ENCODE measurements at places on chromosomes 1 and 21.

DNA sequence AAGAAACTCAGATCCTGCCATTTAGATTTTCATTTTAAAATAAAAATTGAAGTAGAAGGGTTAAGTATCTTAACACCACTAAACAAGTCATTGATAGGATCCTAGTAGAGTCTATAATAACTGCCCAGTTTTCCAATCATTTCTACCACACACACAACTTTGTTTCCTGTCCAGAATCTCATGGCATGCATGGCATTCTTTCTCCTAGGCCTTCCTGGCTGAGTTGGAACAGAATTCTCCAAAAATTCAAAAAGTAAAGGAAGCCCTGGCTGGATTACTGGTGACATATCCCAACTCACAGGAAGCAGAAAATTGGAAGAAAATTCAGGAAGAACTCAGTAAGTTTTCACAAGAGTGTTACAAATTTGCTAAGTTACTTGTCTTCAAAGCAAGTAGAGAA lies 111.4 kb upstream of the BMP8A start:
- no peak for DNase-seq

DNA sequence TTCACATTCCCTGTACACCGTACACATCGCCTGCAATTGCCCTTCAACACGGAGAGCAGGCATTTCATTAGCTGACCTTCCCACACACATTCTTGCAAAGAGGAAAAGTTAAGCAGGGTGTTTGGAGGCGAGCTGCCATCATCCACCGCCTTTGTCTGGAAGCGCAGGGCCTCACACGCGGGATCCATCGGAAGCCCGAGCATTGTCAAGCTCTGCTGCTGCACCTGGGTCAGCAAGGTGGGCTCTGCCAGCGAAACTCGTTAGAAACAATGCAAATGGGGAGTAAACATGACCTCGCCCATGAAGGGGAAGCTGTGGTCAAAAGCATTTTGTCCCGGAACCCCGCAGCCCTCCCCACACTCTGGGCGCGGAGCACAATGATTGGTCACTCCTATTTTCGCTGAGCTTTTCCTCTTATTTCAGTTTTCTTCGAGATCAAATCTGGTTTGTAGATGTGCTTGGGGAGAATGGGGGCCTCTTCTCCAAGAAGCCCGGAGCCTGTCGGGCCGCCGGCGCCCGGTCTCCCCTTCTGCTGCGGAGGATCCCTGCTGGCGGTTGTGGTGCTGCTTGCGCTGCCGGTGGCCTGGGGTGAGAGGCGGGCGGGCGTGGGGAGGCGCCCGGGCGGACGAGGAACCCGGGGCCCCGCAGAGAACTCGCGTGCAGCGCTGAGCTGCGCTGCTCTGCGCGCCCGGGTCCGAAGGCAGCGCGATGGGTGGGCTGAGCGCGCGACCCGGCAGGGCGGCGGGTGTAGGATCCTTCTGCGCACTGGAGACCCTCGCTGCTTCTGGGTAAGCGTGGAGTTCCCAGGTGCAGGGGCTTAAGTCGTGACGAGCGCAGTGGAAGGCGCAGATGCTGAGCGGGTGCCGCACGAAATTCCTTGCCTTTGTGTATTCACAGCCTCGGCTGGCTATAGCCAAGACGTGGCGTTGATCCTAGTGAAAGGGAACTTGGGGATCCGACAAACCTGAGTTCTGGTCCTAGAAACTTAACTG lies at the start of gene CR1:
Gene CR1 (plus strand): TSS at position 357 of the 992 bp plus-strand sequence. CDS start 111 bp downstream, at position 468.
- no peak for DNase-seq

- DNase-seq: peak; percentile 77
These were observed 25.9 kb downstream of the S100A6 start for GRCh38 chr1:153509729-153510354.

- DNase-seq: no peak
These were observed 141.5 kb downstream of the PAPPA2 start for GRCh38 chr1:176604461-176604860.

- DNase-seq: no peak
These were observed 10.0 kb downstream of the WNT3A start for GRCh38 chr1:228016653-228017355.

DNA sequence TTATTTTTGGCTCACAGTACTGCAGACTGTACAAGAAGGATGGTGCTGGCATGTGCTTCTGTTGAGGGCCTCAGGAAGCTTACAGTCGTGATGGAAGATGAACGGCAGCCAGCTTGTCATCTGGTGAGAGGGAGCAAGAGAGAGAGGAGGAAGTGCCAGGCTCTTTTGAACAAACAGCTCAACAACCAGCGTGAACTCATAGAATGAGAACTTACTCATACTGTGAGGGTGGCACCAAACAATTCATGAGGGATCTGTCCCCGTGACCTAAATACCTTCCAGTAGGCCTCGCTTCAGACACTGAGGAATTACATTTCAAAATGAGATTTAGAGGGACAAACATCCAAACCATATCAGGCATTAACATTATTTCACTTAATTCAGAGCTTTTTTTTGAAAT lies 84.7 kb downstream of the PKN2 start:
- no peak for DNase-seq

DNA sequence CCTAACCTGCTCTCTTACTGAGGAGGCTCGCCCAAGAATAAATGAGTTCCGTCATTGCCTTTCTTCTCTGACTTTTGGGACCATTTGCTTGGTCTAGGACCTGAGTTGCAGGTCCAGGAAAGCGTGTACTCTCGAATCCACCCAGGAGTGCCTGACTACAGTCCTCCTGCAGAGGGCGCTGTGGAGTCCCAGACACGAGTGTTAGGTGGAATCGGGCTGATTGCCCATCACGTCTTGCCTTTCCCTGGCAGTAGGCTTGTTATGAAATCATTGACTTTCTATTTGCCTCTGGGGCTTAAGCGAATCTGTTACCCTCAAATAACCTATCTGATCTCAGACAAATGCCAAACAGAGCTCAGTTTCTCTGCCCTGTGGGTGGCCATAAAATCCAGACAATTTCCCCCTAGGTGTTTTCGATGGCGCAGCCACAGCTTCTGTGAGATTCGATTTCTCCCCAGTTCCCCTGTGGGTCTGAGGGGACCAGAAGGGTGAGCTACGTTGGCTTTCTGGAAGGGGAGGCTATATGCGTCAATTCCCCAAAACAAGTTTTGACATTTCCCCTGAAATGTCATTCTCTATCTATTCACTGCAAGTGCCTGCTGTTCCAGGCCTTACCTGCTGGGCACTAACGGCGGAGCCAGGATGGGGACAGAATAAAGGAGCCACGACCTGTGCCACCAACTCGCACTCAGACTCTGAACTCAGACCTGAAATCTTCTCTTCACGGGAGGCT lies at the start of gene IL20:
Gene IL20 (plus strand): TSS at position 685 of the 733 bp plus-strand sequence. CDS start 230 bp downstream, outside the sequence.
- DNase-seq: peak; percentile 100

- no peak for DNase-seq
These were observed 44.5 kb upstream of the OSBPL9 start for GRCh38 chr1:51572365-51572764.

DNA sequence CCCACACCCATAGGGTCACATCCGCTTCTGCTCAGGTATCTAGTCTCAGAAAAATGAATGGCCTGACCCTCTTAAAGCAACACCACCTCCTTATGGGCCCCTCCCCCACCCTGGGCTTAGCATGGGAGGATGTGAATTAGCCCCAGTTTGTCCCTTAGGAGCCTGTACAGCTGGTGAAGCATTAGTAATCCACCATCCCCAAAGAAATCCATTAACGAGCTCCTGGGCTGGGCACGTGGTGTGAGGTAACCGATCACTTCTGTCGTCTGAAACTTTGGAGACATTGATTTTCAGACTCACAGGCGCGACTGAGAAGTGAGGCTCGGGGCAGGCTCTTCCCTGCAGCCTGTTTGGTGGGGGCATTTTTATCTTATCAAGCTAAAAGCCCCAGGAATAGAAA lies 10.5 kb downstream of the RASSF5 start:
- no peak for DNase-seq

- DNase-seq: peak; percentile 43
These were observed 300 bp downstream of the USP24 start for GRCh38 chr1:55214934-55215193.

- DNase-seq: peak; percentile 96
These were observed 29.1 kb downstream of the KNCN start for GRCh38 chr1:46522184-46522968.

- no peak for DNase-seq
These were observed 9.4 kb downstream of the HSPG2 start for GRCh38 chr1:21927533-21928237.

DNA sequence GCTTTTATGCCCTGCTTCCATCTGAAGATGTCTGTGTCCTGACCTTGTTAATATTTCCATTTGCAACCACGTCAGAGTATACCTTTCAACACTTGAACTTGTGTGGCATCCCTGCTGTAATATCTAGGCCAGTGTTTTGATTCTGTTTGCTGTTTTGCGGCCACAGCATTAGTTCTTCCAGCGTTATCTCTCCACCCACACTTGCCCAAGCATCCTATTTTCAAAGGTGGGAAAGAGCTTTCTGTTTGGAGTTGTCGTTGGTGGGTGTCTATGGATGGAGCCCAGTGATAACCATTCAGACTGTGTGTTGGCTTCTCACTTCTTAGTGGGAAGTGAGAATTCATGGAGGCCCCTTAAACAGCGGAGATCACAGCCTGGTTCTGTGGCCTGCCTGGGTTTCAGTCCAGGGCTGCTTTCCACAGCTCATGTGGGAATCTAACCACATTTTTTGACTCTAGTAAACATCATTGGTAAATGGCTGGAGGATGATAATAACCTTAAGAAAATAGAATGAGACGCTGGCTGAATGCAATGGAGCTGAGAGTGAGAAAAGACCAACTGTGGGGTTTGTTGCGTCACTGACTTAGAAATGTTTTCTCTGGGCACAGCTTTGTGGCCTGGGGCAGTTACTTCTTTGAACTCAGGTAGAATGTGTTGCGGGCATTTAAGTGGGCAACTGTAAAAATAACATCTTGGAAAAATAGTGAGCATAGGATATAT lies 7.6 kb downstream of the TENT5C start:
- DNase-seq: peak; percentile 57

DNA sequence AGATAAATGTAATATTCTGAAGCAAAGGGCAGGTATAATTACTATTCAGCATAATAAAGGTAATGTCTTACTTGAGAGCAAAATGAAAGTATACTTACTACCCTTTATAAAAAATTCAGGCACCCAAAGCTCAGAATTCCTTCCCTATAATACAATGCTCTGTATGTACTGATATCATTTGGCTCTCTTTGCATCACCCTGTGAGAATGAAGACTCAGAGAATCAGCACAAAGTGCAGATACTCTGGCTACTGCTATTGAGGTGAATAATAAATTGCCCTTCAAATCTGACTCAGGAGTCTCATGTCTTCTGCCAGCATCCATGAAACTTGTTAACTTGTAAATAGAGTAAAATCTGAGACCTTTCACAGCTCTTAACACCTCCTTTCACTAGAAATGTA lies 108.5 kb upstream of the KCTD3 start:
- no peak for DNase-seq

DNA sequence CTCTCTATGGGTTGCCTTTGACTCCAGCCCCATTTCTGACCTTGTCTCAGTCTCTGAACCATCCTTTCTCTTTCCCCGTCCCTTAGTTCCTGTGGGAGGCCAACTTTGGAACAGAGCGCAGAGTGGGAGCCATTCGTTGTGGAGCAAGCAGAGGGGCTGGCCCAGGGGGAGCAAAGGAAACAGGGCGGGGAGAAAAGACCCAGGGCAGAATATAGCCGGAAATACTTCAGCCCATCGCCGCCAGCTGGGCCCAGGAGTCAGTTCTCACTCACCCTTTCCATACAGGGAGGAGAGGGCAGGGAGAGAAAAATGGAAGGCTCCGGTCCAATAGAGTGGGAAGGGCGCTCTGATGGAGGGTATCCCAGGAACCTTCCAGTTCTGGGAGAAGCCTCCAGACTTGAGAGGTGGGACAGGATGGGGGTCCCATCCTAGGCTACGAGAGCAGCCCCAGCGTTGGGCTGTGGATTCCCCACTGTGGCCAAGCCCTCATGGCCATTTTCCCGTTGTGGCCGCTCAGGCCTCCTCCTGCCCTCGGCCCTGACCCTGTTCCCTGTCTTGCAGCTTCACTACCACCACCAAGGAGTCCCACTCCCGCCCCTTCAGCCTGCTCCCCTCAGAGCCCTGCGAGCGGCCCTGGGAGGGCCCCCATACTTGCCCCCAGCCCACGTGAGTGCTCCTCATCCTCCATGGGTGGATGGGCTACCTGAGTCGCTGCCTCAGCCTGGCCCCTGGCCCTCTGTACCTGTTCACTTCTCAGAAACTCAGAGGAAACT lies 10.9 kb downstream of the PEAR1 start:
- DNase-seq: no peak

DNA sequence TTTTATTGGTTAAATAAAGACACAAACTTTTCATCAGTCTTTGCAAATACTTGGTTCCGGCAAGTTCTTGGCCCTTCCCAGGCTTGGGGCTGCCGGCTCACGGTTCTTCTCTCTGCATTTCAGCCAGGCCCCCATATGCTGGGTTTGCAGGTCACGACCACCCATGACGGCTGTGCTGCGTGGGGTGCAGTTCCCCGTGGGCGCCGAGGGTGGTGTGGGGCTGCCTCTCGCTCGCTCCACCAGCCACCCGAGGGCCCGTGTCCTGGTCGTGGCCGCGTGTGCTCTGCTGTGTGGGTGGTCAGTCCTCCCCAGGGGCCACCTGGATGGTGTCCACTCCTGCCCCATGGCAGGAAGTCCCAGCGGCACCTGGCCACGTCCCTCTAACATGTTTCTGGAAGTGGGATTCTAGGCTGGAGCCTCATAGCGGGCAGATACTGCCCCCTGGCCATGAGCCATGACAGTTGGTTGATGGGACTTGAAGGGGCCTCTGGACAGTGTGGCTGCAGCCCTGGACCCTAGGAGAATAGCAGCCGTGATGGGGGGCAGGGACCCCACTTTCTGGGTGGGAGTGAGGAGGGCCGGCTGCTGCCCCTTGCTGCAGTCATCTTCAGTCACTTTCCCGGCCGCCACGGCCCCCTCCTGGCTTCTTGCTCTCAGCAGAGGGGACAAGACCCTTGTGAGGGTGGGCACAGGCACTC lies 46.3 kb downstream of the SKI start:
- no peak for DNase-seq

GRCh38 chr1:160162931-160163330 lies 11.5 kb downstream of the ATP1A4 start:
- DNase-seq: no peak

DNA sequence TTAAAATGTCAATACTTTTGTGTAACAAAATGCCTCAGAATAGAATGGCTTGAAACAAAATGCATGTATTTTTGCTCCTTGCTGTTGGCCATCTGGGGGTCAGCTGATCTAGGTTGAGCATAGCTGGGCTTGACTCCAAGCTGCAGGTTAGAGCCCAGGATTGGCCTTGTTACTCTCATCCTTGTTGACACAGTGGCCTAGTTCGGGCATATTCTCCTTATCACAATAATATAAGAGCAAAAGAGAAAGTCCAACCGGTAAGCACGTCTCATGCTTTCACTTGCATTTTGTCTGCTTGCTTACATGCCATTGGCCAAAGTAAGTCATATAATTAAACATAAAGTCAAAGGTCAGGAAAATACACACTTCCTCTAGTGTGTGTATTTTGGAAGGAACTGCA lies 456.2 kb downstream of the KCNT2 start:
- DNase-seq: no peak

GRCh38 chr1:9555942-9556341 lies 16.7 kb downstream of the SLC25A33 start:
- DNase-seq: no peak
